ENCODE measurements at places on chromosomes 7 and 10. TPM values are rescaled to one million over a fixed set of nuclear protein-coding genes. Genes with fewer than 3 reads are reported as not detected.

GRCh38 chr7:127870231-127870907 lies 160.9 kb downstream of the LRRC4 start:
- DNase-seq, result no peak

- no peak for DNase-seq
Measured at GRCh38 chr7:102415685-102416225, 17.6 kb upstream of the ORAI2 start.

- DNase-seq, result peak; percentile 84
Measured at GRCh38 chr7:43220250-43220649, 107.8 kb downstream of the HECW1 start.

- peak; percentile 92 for DNase-seq
Measured at GRCh38 chr10:124743191-124744101, 732 bp downstream of the FAM53B start.

The HOXA3 gene
- total RNA-seq, result 16.2 TPM

The CUBN gene
- 3.0 TPM for total RNA-seq

DNA sequence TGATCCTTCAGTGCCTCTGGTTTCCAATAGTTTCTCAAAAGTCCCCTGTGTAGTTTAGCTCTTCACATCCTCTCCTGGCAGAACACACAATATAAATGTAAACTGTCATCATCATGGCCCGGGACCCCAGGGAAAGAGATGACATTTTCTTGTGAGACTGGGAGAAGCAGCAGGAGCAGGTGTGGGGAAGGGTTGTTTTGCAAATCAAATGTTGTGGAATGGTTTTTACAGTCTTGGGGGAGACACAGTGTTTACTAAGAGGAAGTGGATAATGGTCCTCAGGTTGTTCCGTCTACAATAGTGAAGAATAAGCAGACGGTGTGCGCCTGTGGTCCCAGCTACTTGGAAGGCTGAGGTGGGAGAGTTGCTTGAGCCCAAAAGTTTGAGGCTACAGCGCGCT lies 159.1 kb downstream of the SEC23IP start:
- no peak for DNase-seq

The ASIC3 gene
- total RNA-seq, result 1.5 TPM

The ACHE gene
- total RNA-seq, result 3.2 TPM

GRCh38 chr10:47374611-47375536 lies 9.2 kb downstream of the ZNF488 start:
- no peak for DNase-seq

The SFTPA1 gene
- total RNA-seq, result 11.9 TPM

DNA sequence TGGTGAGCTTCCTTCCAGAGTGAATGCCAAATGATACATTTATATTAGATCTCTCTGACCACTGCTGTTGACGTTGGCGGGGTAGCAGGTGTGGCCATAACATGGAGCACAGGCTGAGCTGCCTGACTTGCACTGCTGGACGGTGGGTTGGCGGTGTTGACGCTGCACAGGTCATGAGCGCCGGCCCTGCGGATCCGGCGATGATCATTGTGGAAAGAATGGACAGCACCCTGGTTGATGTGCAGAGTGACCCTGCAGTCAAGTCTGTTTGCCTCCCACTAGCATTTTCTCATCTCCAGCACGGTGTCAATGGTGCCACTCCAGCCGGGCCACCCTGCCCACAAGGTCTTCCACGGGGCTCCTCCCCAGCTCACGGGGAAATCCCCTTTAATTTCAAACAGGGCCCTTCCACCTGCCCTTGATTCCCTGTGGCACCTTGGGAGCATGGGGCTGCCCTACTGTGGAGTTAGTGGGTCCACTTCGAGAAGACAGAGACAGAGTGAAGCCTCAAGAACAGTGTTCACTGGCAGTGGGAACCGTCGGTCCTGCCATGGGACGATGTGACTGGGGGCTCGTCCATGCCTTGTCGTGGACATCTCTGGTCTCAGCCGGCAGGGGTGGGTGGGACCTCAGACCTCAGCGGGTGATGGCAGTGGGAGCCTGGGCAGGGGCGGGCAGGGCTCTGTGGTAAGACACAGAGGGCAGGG lies 613.5 kb downstream of the PTPRN2 start:
- DNase-seq, result no peak

DNA sequence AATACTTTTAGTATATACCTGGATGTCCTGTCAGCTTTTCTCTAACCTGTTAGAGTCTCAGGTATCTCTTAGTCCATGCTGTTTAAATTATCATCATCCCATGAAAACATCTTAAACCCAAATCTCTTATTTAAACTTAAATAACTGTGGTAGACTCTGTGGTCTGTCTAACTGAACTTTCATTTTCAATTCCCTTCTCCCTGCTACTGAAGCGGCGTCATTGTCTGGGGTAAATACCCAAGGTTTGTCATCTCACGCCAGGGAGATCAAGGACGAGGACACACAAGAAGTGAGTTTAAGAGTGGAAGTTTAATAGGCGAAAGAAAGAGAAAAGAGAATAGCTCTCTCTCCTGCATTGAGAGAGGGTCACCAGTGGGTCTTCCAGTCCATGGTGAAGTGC lies 804.4 kb upstream of the CELF2 start:
- no peak for DNase-seq

DNA sequence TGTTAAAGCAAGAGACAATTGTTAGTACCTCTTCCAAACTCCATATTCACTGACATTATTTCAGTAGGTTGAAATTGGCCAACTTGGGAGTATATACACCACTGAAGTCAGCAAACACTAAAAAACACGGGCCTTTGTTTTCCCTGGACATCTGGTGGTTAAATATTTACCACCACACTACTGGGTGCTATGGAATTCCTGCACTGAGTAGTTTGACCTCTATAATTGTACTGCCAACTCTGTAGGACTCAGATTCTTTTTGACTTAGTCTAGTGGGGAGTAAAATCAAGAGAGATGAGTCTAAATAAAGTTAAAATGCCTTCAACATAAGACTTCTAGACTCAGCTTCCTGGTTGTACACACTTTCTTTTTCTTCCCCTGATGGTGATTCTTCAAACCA lies 41.3 kb upstream of the TES start:
- DNase-seq, result no peak

GRCh38 chr7:153616711-153617325 lies 435.4 kb upstream of the DPP6 start:
- DNase-seq, result no peak

The FAM241B gene
- total RNA-seq, result 8.4 TPM

The CACNA2D1 gene
- total RNA-seq, result 51.5 TPM

- DNase-seq, result no peak
Measured at GRCh38 chr7:125845686-125846085, 916.1 kb upstream of the POT1 start.

DNA sequence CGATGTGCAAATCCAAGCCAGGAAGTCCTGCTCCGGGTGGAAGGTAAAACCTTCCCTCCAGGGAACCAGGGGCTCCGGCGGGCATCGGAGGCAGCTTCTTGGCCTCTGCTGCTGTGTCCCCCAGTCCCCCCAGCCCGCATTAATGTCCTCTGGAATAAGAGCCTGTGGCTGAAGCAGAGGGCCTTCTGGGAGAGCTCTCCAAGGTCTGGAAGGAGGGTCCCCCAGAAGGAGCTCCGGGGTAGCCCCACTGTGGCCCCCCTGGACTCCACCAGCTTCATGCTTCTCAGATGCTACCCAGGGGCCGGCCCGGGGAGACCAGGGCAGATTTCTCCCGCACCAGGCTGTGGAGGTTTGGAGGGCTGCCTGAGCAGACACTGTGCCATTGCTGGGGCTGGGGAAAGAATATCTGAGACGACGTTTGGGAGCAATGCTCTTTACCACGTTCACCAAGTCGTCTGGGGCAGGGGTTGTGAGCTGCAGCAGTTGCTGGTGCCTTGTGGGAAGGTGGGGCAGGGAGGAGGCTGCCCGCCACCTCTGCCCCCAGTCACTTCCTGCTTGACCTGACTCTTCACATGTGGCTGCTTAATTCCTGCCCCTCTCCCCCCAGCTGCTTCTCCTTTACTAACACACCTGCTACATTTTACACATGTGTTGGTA lies 8.3 kb downstream of the ZNF853 start:
- no peak for DNase-seq

- no peak for DNase-seq
Measured at GRCh38 chr7:31456646-31457368, 57.1 kb upstream of the ITPRID1 start.

DNA sequence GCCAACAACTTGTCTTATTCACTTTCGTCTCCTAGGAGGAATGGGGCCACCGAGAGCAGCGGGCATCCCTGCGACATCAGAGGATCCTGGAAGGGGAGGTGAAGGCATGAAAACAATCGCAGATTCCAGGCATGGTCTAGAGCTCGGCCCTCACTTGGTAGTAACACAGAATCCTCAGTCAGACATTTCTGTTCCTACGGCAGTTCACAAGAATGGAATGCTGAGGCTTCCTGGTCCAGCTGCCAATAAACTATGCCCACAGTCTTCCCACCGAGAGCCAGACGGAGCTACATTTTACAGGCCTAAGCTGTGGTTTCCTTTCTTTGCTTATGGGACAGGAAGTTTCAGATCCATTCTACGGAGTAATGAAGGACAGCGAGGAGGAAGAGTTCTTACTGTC lies 75.8 kb downstream of the OR13A1 start:
- peak; percentile 78 for DNase-seq

The SLC13A1 gene
- total RNA-seq, result 0.11 TPM

DNA sequence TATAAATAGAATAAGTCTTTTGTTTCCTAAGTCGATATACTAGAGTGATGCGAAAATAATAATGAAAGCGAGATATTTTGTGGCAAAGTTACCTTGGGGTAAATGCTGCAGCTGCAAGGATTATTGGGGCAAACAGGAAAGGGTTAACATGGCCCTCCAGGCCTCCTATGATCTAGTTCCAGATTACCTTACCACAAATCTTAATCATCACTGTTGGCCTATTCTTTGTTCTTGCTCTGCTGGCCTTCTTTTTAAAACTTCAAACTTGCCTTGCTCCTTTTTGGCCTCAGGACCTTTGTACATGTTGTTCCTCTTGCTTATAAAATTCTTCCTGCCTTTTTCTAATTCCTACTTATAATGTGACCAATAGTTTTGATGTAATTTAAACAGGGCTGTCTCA lies 81.5 kb downstream of the SEMA3C start:
- DNase-seq, result no peak

The STEAP1B gene
- total RNA-seq, result 1.6 TPM

- DNase-seq, result no peak
Measured at GRCh38 chr10:119667562-119668328, 16.6 kb downstream of the BAG3 start.

GRCh38 chr7:26284995-26285632 lies 6.5 kb upstream of the SNX10 start:
- no peak for DNase-seq

- DNase-seq, result no peak
Measured at GRCh38 chr7:120919466-120919865, 31.1 kb upstream of the ING3 start.

The KCNMA1 gene
- total RNA-seq, result 284 TPM

DNA sequence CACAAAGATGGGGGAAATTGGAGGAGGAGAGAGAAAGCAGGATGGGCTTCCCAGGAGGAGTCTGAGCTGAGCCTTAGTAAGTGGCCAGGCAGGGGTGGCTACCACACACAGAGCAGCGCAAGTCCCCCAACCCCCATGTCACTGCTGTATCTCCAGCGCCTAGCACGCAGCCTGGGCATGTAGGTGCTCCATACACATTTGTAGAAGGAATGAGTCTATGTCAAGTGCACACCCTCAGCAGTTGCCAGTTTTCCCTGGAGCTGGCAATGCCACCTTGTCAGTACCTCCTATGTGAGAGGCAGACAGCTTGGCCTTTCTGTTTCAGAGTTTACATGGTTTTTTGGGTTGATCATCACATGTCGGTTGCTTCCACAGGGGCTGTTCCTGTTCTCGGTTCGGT lies 116.1 kb downstream of the CLEC2L start:
- DNase-seq, result no peak

The TAS2R41 gene
- total RNA-seq, result not detected

DNA sequence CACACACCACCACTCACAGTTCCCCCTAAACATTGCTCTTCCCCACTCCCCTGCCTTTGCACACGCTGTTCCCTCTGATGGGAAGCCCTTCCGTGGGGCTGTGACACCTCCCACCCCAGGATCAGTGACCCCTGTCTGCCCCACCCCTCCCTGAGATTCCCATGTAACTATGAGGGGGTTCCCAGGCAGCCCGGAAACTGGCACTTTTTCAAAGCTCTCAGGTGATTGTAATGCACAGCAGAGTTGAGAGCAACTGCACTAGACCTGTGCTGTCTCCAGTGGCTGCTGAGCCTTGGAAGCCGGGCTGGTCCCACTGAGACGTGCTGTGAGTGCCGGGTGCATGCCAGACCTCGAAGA lies 29.8 kb downstream of the GPRIN2 start:
- DNase-seq, result no peak

DNA sequence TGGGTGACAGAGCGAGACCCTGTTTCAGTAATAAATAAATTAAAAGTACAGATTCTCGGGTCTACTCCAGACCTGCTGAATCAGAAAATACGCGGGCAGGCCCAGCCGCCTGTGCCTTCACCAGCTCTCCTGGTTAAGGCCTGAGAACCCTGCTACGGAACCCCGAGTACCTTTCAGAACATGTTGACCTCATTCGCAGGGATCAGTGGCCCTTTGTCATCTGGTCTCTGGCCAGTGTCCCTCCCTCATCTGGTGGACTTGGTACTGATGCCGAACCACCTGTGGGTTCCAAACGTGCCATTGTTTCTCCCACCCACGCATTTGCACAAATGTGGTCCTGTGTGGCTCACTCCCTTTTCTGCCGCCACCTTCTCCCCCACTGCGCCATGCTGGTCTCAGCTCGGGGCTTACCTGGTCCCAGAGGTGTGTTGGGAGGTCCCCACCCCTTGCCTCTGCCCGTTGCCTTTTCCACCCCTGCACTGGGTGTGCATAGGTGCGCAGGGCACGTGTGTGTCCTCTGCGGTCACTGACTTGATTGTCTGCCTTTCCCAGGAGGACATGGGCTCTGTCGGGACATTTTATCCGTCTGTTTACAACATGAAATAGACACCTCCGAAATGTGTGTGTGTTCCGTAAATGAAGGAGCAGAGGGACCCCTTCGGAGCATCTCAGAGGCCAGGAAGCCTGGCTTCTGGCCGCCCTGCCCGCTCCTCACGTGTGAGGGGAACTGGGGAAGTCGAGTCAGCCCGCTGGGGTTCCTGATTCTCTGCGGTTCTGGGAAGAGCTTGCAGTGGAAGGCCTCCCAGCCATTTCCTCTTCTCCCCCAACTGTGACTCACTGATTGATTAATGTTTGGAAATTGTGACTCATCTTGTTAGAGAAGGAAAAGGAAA lies 135.2 kb downstream of the CUX1 start:
- no peak for DNase-seq

DNA sequence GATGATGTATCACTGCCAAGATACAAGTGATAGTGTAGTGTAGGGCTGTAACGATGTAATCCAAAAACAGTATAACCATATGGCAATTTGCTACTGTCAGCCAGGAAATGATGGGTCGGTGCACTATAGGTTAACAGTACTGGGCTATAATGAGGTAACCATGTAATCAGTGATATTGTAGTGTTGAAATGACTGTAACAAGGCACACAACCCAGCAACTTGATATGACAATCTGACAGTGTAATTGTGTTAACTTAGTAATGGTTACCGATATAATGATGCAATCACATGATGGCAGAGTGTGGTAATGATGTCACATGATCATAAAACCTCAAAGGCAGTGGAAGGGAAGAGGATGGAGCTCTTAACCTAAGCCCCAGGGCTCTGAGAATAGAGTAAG lies 73.8 kb upstream of the SLF2 start:
- no peak for DNase-seq
